ENCODE measurements at places on chromosomes 16 and 17.

- no peak for DNase-seq
Measured at GRCh38 chr17:64618848-64619247, 43.3 kb downstream of the SMURF2 start.

DNA sequence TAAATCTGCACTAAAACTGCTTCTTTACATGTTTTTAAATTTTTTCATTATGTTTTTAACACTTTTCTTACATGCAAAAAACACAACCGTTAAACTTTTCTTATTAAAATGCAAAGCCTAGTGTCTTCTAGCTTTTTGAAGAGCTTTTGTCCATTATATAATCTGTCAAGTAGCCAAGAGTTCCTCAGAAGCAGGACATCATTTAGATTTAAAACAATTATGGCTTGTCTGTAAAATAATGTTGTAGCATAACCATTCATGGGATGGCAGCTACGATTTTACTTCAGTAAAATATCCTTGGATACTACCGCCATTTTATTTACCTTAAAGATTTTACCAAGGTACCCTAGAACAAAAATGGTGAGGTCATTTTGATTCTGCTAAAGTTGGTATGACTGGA lies 2.8 kb downstream of the OMG start:
- no peak for DNase-seq

DNA sequence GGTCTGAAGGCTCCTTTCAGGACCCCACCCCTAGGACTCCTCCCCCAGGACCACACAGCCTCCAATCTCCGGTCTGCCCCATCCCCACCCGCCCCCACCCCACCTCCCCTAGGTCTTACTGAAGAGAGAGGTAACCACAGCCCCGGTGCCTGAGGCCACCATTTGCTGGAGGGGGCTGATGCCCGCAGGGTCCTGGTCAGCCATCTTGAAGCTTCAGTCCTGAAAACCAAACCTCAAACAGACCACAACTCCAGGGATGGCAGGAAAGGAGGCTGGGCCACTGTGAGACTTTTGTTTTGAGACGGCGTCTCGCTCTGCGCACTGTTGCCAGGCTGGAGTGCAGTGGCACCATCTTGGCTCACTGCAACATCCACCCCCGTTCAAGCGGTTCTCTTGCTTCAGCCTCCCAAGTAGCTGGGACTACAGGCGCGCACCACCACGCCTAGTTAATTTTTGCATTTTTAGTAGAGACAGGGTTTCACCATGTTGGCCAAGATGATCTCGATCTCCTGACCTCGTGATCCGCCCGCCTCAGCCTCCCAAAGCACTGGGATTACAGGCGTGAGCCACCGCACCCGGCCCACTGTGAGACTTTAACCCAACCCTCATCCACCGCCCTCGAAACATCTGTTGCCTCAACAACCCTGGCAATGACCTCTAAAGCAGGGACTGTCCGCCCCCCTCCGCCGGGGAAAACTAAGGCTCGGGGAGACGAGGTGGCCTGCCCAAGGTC lies 1.1 kb downstream of the SLC25A39 start:
- DNase-seq, result peak; percentile 59

DNA sequence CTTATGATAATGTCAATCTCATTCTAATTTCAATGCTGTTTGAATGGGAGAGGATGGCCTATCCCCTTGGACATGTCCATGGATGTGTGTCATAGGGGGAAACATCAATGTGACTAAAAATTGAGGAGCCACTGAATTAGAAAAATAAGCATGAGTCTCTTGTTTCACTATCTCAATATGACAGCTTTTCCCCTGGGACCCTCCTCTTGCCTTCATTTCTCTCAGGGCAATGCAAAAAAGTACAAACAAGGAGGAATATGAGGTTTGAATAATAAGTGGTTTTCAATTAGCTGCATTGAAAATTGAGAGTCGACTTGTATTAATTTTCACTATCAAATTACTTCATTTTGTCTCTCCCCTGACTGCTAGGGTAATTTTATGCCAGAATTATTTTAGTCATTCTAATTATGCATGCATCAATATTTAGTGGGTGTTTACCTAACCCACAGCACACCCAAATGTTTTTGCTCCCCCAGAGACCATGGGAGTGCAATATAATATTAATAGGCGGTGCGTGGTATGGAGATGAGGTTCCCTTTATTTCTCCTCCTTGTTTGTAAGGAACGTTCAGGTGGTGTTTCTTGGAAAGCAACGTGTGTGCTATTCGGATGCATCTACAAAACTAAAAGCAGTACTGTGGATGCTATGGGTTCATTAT lies 6.8 kb upstream of the SDR42E1 start:
- no peak for DNase-seq

DNA sequence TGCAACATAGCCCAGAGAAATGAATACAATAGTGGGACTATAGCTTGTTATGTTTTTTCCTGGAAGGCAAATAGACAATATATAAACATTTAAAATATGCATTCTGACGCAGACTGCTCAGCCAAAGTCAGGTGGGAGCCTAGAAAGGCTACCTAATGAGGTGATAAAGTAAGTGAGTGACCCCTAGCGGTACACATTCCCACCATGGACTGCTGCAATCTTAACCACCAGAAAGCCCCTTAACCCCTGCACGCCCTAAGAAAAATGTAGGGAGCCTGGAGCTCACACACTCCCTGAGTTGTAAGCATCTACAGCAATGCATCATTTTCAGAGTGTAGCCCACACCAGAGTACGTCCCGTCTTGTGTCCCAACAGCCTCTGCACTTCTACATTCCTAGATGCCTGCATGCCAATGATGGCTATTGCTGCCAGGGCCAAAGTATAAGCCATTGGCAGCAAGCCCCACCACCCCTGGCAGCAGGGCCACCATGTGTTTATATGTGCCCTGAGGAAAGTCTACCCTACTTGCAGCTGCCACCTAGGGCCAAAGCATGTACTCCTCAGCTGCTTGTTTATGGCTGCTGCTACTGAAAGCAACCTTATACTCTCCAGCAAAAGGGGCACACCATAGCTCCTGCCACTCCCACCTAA lies 127.6 kb downstream of the KIF2B start:
- DNase-seq, result no peak

- DNase-seq, result peak; percentile 15
Measured at GRCh38 chr17:55086635-55087058, 118.1 kb downstream of the STXBP4 start.

DNA sequence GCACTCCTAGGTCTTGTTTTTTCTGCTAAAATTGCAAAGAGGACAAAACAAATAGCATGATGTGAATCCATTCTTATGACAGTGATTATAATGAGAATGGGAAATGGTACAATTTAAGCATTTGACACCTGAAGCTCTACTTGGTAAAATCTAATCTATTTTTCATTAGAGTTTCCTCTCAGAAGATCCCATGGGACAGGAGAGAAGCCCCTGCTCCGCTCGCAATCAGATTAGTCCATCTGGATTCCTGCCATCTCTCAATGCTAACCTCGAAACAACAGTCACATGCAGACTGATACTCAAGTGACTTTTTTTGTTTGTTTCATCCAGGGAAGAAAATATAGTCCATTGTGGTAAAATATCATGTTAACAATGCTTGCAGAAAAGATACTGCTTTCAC lies 107.4 kb upstream of the TOM1L1 start:
- no peak for DNase-seq
